M059J (cell line): ENCODE measurements at places on chromosomes 4 and X.

- no peak for DNase-seq
Measured at GRCh38 chrX:39453889-39454621, 643.7 kb downstream of the BCOR start.

- peak; percentile 4 for DNase-seq
Measured at GRCh38 chrX:147847999-147848398, 63.7 kb upstream of the FMR1 start.

GRCh38 chr4:5459236-5459635 lies 249.1 kb downstream of the EVC2 start:
- DNase-seq: no peak

- no peak for DNase-seq
Measured at GRCh38 chrX:110123331-110123782, 120.4 kb downstream of the TMEM164 start.

DNA sequence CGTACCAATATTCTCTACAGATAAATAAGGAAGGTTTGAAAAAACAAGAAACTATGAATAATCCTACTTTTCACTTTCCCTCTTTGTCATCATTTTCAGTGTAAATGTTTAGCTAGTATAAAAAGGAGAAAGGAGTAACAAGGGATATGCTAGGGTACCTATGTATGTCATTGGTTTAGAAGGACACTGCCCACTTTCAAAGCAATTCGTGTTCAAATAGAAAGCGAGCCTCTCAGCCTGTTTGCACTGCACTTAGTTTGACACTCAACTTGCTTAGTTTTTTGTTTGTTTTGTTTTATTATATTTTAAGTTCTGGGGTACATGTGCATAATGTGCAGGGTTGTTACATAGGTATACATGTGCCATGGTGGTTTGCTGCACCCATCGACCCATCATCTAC lies 21.6 kb upstream of the RXFP1 start:
- no peak for DNase-seq

DNA sequence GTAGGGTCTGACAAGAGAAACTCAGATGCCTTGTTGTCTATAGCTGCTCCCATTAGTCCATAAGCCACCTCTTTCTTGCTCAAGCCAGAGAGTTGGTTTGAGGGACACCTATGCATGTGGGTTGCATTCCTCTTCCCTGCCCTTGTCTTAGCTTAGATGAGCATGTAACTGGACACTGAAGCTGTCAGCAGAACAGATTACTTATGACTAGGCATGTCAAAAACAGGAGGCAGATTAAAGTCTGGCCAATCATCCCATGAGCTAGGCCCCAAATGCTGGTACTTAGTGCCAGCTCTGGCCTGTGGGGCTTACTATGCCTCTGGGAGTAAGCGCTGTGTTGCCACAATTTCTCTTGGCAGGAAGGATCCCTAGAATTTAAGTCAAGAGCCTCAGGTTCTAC lies 215.2 kb downstream of the AR start:
- no peak for DNase-seq

DNA sequence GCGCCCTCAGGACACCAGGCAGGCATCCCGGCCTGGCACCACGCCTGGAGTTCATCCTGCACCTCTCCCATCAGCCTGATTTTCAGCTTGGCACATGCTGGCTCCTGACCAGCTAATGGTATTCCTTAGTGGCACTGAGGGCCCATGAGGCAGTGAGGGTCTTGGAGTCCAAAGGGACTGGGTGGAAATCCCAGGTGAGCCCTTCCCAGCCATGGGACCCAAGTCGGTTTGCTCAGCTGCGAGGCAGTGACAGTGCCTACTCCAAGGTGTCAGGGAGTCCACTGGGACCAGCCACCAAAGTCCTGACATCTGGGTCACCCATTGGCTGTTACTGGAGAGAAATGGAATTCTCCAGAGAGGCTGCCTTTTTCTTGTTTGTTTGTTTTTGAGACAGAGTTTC lies 4.9 kb downstream of the SSR4 start:
- DNase-seq: no peak

GRCh38 chr4:186458050-186458449 lies 97.3 kb downstream of the MTNR1A start:
- no peak for DNase-seq

DNA sequence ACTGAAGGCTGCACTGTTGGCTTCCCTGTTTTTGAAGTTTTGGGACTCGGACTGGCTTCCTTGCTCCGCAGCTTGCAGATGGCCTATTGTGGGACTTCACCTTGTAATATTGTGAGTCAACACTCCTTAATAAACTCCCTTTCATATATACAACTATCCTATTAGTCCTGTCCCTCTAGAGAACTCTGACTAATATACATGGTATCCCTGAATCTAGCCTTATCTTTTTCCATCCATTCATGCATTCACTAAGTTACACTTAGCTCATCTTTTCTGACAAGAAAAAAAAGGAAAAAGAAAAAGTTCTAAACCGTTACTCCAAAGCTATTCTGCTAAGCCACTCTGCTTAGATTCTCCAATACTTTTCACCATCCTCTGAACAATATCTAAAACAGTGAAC lies 1260.2 kb upstream of the PCDH7 start:
- peak; percentile 60 for DNase-seq

GRCh38 chr4:66840178-66840577 lies 705.1 kb downstream of the CENPC start:
- no peak for DNase-seq

- DNase-seq: no peak
Measured at GRCh38 chr4:144696376-144696775, 50.4 kb downstream of the HHIP start.

DNA sequence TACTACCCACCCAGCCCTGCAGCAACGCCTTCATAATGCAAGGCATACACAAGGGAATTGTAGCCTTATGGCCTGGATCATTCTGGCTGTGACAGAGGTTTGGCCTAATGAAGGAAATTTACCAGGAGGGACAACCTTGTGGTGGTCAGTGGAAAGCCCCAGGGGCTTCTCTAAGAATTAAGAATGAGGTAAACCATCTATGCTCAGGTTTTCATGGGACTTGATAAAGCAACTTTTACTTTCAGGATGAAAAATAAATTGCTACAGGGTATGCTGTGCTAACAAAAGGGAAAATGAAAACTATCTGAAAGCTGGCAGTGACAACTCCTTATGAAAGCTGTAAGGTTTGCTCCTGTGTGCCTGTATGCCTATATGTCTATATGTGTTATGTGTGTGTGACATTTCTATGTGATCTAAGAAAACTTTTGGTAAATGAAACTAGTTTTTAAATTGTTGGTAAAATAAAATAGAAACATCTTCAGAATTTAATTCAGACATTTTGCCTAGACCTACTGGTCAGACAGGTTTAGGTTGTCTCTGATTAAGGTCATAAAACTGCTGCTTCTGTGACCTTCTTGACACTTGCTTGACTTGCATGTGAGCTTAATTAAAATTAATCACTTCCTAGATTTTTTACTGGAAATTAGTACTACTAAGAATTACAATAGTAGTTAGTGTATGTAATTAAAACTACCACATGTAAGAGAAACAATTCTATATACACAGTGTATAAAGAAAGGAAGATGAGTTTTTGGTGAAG lies 19.9 kb upstream of the TXK start:
- DNase-seq: no peak

DNA sequence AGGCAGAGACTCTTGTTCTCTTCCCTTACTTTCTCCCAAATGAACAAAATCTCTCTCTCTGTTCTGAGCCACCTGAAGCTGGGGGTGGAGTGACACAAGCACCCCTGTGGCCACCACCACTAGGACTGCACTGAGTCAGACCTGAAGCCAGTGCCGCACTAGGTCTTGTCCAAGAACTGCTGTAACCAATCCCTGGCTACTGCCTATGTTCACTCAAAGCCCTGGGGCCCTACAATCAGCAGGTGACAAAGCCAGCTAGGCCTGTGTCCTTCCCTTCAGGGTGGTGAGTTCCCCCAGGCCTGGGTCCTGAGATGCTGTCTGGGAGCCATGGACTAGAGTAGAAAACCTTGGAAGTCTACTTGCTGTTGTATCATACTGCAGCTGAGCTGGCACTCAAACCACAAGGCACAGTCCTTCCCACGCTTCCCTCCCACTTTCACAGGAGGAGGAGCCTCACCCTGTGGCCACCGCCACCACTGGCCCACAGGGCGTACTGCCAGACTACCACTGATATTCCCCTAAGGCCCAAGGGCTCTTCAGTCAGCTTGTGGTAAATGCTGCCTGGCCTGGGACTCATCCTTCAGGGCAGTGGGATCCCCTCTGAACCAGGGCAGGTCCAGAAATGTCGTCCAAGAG lies 119.1 kb downstream of the RTL9 start:
- DNase-seq: peak; percentile 75

- no peak for DNase-seq
Measured at GRCh38 chrX:48468693-48469691, 1.1 kb downstream of the SLC38A5 start.
